ENCODE measurements at places on chromosomes 11 and 22. TPM values are rescaled to one million over a fixed set of nuclear protein-coding genes. Genes with fewer than 3 reads are reported as not detected.

OR52N4 gene
- not detected for total RNA-seq

TCN1 gene
- total RNA-seq: 4.2 TPM

HEPN1 gene
- total RNA-seq: not detected

OR52M1 gene
- total RNA-seq: not detected

DUSP8 gene
- 0.26 TPM for total RNA-seq

POU2AF3 gene
- total RNA-seq: not detected

OPCML gene
- not detected for total RNA-seq

PKP3 gene
- 328 TPM for total RNA-seq

SPDYC gene
- total RNA-seq: not detected

ADM gene
- 169 TPM for total RNA-seq

LMO1 gene
- total RNA-seq: not detected

OR6A2 gene
- total RNA-seq: under 0.01 TPM

MS4A12 gene
- not detected for total RNA-seq

TSPAN32 gene
- not detected for total RNA-seq

BTG4 gene
- 0.51 TPM for total RNA-seq

CSRP3 gene
- not detected for total RNA-seq

ANKK1 gene
- 0.26 TPM for total RNA-seq

ANKRD49 gene
- 17.1 TPM for total RNA-seq

OTOG gene
- total RNA-seq: not detected

CELF1 gene
- total RNA-seq: 63.4 TPM

SLC22A8 gene
- not detected for total RNA-seq

HMGXB4 gene
- 11.6 TPM for total RNA-seq

PPFIBP2 gene
- total RNA-seq: 41.6 TPM

RTN3 gene
- total RNA-seq: 29.0 TPM

DLG2 gene
- total RNA-seq: 0.26 TPM

KRTAP5-9 gene
- total RNA-seq: not detected

MYBPC3 gene
- under 0.01 TPM for total RNA-seq

F2 gene
- 0.38 TPM for total RNA-seq

DEPDC7 gene
- 0.90 TPM for total RNA-seq

INSC gene
- total RNA-seq: 1.2 TPM

TP53I11 gene
- total RNA-seq: 1.8 TPM

JOSD1 gene
- total RNA-seq: 123 TPM

SCN4B gene
- total RNA-seq: 1.2 TPM

GRK3 gene
- 4.2 TPM for total RNA-seq

ROBO4 gene
- total RNA-seq: under 0.01 TPM

PATE4 gene
- total RNA-seq: not detected

SDHAF2 gene
- 51.3 TPM for total RNA-seq

IFITM5 gene
- not detected for total RNA-seq

RAG2 gene
- not detected for total RNA-seq

AMOTL1 gene
- 62.1 TPM for total RNA-seq

PTS gene
- 74.4 TPM for total RNA-seq

YPEL4 gene
- 0.26 TPM for total RNA-seq

POTEH gene
- not detected for total RNA-seq

OR10A5 gene
- total RNA-seq: not detected

TSGA10IP gene
- not detected for total RNA-seq

PKDREJ gene
- not detected for total RNA-seq

UBQLNL gene
- under 0.01 TPM for total RNA-seq

BIK gene
- 56.8 TPM for total RNA-seq

P2RY6 gene
- total RNA-seq: 0.26 TPM

TRIM29 gene
- 441 TPM for total RNA-seq

FXYD6 gene
- not detected for total RNA-seq

OMP gene
- not detected for total RNA-seq

OR8G1 gene
- not detected for total RNA-seq

All from bronchial epithelial cell (primary cell).